Esophagus squamous epithelium (tissue), 5 donors: ENCODE measurements at places on chromosomes 2 and 18. TPM values are rescaled to one million over a fixed set of nuclear protein-coding genes. Genes with fewer than 3 reads are reported as not detected.

GRCh38 chr18:63177259-63177658 is 142.3 kb downstream of the BCL2 start:
- DNase-seq = no peak

- DNase-seq = peak; percentile 52
These were observed 708 bp upstream of the MALT1 start for GRCh38 chr18:58670404-58671110.

DNA sequence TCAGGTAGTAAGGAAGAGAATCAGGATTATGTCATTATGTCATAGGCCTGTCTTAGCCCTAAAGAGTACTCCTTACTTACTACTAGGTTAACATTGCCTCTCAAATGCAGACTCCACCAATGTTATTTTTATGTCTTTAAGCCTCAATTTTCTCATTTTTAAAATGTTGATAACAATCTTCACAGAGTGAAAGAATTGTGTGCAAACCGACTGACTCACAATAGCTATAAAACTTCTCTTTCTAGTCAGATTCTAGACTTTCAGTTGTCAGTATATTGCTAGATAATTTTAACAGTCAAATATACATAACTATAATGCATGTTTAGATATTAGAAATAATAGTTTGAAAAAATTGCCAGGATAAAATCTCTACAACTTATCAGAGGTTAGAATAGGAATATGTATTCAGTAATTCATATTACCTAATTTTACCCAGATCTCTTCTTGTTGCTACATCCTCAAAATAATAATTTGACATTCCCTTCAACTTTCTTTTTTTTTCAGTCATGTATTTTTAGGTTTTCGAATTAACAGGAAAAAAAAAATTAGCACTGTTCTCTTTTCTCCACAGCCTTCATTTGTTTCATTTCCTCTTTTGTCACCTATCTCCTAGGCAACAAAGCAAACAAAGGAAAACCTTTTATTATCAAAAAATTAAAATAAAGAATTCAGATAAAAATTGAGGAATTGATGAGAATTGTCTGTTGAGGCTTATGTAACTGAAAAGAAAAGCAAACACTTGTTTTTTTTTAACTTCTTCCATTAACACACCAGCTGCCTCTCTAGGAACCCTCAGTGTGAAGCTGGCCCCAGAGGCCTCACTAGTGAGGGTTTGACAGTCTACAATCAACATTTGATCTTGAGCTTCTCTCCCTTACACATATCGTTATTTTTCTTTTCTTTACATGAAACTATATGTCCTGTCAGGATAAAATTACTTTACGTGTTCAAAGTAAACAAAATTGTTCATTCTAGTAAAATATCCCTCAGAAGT is 279.0 kb downstream of the CALCRL start:
- no peak for DNase-seq

GRCh38 chr2:73907840-73908452 is 15.1 kb downstream of the ACTG2 start:
- DNase-seq = no peak

DNA sequence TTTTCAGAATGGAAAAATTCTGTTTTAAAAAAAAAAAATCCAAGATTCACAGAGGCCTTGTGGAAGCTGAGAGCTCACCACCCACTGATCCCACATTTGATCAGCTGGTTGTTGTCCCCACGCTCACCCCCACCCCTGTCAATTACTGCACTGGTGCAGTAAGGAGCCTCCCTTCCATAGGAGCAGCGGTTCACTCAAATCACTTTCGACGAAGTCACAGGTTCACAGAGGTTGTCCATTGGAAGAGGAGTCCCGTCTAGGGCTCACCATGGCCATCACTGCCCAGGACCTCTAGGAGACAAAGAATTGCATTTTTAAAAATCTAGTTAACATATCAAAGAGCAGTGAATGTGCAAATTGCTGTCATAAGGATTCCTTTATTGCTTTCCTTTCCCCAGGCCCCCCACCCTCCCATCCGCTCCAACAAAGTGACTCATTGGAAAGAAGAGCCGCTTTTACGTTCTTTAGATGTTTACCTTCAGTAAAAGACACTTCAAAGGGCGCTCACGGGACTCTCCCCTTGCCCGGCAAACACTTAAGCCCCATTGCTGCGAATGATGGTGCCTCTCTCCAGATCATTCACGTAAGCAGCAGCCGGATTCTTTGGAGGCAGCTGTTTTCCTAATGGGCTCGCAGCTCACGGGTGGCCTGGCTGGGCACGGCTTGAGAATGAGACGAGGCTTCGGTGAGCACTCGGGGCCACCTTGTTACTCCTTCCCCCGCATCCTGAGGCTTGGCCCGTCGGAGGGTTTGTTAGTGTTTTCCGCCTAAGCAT is 165.5 kb upstream of the SALL3 start:
- DNase-seq = no peak

- DNase-seq = no peak
These were observed 225.8 kb downstream of the NAPG start for GRCh38 chr18:10751653-10752052.

Gene BOLL
- not detected for total RNA-seq

- DNase-seq = no peak
These were observed 94.7 kb upstream of the CDC42EP3 start for GRCh38 chr2:37766106-37766505.

DNA sequence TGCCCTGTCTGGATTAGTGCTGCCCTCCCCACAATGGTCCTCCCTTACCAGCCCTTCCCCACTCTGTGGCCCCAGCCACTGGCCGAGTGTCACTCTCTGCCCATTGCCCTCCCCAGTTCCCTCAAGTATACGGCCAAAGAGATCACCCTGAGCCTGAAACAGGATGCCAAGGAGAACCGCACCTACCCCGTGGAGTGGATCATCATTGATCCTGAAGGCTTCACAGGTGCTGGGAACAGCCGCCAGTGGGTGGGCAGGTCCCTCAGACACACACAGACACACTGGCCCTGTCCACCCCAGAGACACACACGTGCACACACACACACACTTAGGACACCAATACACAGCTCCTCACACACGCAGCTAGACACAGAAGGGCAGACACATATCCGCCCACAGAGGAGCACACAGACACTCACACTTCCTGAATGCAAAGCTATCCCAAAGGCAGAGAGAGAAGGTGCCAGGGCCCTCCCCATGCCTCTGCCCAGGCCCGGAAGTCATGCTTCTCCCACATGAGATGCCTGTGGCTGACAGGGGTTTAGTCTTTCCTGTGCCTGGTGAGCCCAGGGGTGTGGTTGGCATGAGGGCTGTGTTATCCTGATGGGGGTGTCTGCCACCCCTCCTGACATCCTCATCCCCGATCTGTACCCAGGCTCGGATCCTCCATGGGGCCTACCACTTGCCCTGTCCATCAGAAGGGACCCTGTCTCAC is 2.9 kb downstream of the CHRND start:
- no peak for DNase-seq
